ENCODE measurements at places on chromosomes 5 and 9.

DNA sequence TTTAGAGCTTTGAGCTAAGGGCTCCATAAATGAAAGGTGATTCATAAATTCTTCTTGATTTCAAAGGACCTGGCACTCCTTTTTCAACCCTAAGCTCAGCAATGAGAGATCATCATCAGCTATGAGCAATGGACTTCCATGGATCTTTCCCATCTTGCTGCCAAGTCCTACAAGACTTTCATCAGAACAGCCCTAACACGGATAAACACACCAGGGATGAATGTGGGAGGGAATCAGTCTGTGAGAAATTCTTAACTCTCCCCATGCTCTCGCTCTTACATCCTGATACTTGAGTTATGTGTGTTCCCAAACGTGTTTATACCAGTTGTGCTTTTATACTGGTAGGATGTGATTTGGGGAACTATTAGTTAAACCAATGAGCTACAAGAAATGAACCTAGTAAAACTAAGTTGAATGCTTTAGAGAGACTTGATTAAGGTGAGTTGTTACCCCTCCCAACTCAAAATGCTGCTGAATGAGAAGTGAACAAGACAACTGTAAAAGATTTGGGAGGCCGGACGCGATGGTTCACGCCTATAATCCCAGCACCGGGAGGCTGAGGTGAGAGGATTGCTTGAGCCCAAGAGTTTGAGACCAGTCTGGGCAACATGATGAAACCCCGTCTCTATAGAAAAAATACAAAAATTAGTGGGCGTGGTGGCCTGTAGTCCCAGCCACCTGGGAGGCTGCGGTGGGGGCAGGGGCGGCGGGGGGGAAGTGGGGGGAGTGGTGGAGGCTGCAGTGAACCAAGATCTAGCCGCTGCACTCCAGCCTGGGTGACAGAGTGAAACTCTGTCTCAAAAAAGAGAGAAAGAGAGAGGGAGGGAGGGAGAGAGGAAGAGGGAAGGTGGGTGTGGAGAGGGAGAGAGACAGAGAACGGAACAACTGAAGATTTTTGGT, 5.2 kb upstream of the RPL26L1 start:
- no peak for DNase-seq

GRCh38 chr5:64971513-64971912, 202.8 kb downstream of the CWC27 start:
- DNase-seq, result no peak

DNA sequence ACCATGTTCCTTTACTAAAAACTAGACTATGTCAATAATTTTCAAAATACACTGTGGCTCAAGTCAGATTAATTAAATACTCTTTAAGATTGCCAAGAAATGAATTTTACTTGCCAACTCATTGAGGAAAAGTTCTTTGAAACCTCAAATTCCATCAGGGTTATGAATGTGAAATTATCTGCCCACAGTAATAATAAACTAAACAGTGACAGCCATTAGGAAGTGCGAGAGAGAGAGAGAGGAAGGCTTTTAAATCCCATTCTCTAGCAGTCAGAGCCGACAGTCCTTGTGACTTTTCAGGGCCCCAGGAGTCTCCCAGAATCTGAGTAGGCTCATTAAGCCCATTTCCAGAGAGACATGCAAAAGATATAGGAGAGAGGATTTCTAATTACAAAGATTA, 236.1 kb downstream of the MARCHF11 start:
- DNase-seq, result no peak

DNA sequence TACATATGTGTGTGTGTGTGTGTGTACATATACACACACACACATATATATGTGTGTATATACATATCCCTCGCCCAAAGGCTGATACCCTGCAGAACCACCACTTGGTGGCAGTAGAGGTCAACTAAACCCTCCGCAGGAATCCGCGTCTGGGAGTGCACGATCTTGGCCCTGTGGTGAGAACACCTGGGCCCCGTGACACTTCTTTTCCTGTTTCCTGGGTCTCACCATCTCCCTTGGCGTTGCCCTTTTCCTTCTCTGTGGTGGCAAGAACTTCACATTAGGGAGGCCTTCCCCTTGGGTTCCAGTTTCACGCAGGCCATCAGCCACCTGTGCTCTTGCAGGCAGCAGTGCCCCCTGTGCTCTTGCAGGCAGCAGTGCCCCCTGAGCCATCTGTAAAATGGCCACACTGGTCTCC, 8.2 kb downstream of the IL9 start:
- DNase-seq, result no peak

DNA sequence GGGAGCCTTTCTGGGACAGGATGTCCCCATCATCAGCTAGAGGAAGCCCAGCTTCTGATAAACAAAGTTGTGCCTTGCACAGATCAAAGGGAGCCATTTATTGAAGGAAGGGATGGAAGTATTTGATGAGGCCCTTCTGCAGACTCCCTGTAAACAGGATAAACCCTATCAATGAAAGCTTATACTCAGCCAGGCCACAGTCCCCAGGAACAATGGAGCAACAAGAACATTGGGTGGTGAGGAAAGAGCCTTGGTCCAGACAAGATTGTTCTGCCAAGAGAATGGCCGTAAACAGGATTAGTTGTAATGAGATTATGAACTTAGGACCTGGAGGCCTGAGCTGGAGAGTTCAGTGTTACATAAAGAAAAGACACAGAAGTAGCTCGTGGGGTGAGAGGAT, 40.5 kb upstream of the LIFR start:
- no peak for DNase-seq

GRCh38 chr5:140587495-140587894, 22.9 kb downstream of the SLC35A4 start:
- DNase-seq, result no peak

DNA sequence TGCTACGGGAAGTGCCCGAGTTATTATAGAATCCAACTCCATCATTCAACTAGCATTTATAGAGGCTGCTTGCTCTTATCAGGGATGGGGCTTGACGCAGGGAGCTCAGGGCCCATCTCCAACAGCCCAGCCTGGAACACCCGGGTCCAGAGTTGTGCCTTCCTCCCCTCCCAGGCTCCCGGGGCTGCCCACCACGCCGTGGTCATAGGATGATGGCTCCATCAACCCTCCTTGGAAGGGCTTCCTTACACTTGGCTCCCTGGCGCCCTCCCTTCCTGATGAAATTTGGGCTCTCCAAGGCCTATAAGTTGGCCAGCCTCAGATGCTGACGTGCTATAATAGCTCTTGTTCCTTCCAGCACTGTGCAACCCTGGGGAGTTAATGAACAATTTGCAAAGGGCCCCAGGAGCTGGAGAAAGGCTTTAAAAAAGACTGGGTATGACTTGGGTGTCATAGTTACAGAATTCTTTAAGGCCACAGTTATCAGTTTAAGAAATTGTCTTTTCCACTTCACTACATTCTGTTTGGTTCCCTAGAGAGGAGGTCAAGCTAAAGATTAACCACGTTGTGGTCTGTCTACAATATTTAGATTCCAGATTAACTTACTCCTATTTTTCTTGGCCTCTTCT, 42.5 kb upstream of the GADD45G start:
- no peak for DNase-seq

DNA sequence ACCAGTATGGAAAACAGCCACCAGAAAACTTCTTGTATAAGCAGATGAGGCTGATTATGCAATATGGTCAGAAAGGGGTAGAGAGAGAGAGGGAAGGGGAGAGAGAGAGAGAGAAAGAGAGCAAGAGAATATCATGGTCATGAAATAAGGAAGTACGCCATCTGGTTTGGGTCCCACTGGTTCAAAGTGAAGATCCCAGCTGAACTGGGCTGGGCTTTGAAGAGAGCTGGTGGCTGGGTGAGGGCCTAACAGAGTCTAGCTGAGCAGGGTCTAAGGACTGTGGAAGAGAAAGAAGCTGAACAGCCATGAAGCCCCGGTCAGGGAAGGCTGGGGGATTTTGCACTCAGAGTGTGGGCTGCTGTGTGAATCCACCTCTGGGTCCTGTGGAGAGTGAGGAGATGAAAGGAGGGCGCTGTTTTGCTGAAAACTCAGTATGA, 14.6 kb downstream of the TRIM14 start:
- DNase-seq, result no peak

DNA sequence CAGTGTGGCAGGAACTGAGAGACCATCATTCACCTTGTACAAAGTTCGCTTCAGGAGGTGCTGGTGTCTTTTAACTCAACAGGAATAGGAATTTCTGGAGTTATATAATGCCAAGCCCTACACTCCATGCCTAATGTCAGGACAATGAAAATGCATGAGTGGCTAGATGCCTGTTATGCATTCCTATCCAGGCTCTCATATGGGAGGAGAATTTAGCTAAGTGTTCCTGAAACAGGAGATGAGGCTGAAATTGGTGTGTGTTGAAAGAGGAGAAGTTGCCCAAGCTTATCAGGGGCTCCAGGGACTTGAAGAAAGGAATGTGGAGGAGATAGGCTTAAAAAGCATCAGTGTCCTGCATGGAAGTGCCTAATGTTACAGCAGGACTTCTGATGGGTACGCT, 26.8 kb upstream of the PRUNE2 start:
- no peak for DNase-seq

- DNase-seq, result no peak
These were observed 108.0 kb downstream of the FBXO38 start for GRCh38 chr5:148491793-148492184.

- DNase-seq, result no peak
These were observed 1.2 kb upstream of the INSL6 start for GRCh38 chr9:5186416-5187169.

DNA sequence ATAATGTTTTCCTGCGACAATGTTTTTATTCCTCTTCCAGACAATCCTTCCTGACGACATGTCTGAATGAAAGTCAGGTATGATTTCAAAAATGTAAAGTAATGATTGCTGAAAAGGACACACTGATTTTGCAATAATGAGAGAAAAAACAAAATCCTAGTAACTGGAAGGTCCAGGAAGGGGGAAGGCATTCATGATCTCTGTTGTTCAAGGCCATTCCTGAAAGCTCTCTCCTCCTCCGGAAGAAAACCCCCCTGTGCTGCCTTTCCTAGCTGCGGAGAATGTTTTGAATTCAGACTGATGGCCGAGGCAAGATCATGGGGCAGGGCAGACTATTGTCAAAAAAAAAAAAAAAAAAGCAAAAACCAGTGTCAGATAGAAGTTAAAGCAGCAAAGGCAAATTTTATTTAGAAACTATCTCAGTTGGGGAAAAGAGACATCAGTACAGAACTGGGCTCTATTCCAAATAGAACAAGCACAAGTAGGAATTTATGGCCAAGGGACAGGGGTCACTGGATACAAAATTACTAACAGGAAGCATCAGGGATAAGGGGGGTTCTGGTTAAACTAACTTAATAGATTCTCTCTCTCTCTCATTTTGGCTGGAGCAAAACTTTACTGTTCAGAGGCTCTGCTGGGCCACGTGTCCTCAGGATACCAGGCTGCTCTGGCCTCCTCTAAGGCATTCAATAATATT, 36.5 kb upstream of the CTSV start:
- no peak for DNase-seq
